ENCODE measurements at places on chromosomes 5 and 9.

GRCh38 chr5:97142521-97143254, at the start of gene LIX1:
TSS of gene LIX1 (minus strand) at chr5:97142611. CDS start at chr5:97142576, 35 bp downstream.
- peak; percentile 73 for DNase-seq

- no peak for DNase-seq
Observed at GRCh38 chr5:55699041-55699688, 13.0 kb downstream of the SLC38A9 start.

- DNase-seq, result peak; percentile 88
Observed at GRCh38 chr5:73256862-73257261, 83.9 kb downstream of the TMEM174 start.

DNA sequence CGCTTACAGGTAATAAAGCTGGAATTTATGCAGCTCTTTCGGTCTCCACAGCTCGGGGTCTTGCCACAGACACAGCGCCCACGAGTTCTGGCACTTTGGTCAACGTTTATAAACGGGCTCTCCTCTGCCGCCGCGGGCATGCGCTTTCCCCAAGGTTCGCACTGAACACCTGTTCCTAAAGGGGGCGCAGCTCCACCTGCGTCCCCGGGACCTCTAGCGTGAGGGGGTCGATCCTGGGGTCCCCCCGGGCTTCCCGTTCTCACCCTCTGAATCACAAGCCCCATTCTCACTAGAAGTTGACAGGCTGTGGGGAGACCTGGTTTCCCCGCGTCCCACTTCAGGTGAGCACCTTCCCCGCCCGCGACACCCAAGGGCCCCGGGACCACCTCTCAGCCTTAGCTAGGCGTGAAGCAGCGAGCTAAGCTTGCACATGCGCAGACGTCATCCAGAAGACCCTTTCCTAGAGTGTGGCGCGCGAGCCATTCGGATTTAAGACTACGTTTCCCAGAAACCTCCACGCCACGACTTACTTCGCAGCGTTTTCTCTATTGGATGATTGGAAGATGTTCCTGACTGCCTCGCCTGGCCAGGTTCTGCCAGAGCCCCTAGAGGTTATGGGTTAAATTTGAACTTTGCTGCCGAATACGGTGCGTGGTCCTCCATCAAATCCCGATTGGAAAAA, 21.3 kb upstream of the ZNF782 start:
- peak; percentile 92 for DNase-seq

DNA sequence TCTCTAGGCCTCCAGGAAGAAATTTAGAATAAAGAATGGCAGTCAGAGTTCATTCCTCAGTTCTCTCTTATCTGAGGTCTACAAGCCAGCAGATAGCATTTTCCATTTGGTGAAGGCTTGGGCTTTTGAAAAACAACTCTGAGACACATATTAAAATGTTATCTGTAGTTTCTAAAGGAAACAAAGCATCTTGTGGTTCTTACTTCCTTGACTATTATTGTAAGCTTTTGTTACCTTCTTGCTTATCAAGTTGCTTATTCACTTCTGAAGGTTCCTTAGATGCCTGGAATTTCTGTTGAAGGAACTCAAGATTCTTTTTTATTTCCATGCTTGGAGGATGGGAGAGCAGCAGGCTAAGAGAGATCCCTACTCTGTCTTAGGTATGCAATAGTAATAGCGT, 79.2 kb upstream of the MRPS30 start:
- no peak for DNase-seq

GRCh38 chr5:50898966-50899365, 232.5 kb downstream of the PARP8 start:
- DNase-seq, result no peak

DNA sequence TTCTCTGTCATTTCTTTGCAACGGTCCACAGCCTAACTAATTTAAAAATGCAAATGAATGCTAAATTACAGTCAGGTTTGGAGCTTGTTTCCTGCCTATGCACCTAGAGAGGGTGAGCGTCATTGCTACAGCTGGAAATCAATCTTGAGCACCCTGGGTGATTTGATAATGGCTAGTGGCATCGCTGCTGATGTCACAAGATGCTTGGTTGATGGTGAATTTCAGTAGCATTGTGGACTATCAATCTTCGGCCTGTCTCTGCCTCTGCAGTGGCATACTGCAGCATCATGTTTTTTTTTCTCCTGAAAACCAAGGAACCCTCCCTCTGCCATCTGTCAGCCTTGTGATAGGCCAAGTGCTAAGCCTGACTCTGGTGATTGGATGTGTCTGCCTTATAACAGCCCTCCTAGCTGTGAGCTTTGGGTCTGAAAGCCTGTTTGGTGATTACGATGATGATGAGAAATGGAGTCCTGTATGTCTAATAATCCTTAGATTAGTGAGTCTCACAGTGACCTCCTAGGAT, 75.3 kb downstream of the NMUR2 start:
- no peak for DNase-seq

DNA sequence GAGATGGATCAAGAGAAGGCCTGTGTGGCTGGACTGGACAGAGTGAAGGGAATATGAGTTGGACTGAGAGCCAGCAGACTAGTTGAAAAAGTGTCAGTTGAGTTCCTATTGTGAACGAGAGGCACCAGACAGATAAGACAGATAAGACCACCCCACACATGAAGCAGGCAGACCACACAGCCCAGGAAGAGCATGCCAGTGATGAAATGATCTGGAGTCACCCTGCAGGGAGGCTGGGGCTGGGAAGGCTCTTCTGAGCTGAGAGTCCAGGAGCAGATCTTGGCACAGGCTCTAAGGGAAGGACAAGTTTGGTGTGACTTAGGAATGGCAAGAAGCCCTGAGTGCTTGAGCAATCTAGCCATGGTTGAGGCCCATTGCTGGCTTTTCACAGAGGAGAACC, 10.6 kb upstream of the SLC25A48 start:
- no peak for DNase-seq

- no peak for DNase-seq
Observed at GRCh38 chr5:78979909-78980308, 5.2 kb downstream of the ARSB start.

- DNase-seq, result no peak
Observed at GRCh38 chr5:154898210-154898609, 39.8 kb downstream of the CNOT8 start.
